CD4-positive, alpha-beta T cell treated with Interleukin-4 for 1 hour (primary cell): ENCODE measurements at places on chromosomes 1 and 21.

DNA sequence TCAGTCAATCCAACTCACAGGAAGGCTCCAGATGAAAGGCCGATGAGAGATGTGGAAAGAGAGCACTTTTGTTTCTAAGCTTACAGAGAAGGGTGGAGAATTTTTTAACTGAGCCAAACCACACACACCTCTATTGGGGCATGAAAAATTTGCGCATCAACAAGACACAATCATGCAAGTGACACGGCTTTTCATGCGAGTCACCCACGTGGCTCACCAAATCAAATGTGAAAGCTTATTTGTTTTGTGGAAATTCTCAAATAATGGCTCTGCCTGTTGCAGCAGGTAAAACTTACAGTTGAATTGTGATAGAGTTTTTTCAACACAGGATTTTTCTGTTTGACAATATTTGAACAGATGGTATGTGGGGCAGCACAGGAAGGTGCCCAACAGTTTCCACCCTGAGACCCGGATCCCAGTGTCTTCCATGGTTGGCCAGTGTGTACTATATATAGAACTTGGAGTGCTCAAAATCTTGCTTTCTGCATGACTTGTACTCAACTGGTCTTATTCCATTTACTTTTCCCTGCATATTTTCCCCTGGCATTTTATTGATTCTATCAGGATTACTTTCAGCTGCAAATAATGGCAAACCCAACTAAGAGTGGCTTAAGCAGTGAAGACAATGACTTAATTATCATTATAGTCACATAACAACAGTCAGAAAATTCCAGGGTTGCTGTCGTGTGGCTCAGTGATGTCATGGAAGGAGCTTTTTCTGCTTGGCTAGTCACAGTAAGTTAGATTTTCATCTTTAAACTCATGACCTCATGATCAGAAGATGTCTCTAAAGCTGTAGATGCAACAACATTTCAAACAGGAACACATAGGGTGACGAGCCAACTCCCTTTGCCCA is 90.6 kb upstream of the SIM2 start:
- no peak for DNase-seq

DNA sequence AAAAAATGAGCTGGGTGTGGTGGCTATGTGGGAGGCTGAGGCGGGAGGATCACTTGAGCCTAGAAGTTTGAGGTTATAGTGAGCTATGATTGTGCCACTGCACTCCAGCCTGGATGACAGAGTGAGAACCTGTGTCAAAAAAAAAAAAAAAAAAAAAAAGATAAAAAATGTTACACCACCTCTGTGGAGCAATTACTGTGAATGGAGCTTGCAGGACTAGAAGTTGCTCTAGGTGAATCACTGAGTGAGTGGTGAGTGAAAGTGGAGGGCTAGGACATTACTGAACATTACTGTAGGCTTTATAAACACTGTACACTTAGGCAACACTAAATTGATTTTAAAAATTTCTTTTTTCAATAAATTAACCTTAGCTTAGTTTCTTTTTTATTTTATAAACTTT is 21.9 kb downstream of the TLCD4 start:
- no peak for DNase-seq

GRCh38 chr1:46380508-46380907 is 13.6 kb upstream of the FAAH start:
- DNase-seq: no peak

DNA sequence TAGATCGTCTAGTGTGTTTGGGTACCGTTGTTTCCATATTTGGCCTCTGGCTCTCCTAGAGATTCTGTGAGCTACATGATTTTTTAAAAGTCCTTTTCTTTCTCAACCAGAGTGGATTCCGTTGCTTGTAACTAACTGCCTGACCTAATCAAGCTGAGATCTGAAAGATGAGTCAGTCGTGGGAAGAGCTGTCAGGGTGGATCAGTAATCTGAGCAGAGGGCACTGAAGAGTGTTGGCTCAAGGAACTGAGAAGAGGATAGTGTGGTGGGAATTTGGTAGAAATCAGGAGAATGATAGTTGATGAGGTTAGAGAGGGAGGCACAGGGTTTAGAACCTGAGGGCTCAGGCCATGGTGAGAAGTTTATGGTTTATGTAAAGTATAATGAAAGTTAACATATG is 52.2 kb downstream of the TRAF5 start:
- no peak for DNase-seq

DNA sequence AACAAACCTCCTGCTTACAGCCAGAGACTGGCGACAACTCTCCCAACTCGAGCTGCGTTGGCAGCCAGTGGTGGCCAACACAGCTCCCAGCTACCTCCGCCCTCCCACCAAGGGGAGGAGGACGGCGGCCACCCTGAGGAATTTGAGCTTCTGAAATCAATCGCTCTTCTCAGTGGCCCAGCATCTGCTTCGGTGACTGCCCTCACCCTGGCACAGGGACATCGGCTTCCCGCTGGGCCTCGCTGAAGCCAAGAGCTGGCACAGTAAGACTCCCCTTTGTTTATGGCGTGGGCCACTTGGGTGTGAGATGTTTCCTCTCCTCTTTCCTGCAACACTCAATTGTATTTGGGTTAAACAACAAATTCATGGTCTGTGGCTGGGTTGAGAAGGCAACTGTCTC is 136.2 kb downstream of the ZBTB18 start:
- DNase-seq: no peak

GRCh38 chr1:42380586-42381279 is at the start of gene RIMKLA:
Gene RIMKLA (plus strand): TSS chr1:42380792. CDS start chr1:42380935, 143 bp downstream.
- DNase-seq: peak; percentile 29

- DNase-seq: no peak
These were observed 909.4 kb downstream of the ADGRL2 start for GRCh38 chr1:82710091-82710490.

- DNase-seq: no peak
These were observed 20.1 kb downstream of the SIM2 start for GRCh38 chr21:36718951-36719501.

GRCh38 chr1:59999006-59999405 is 72.4 kb upstream of the CYP2J2 start:
- no peak for DNase-seq

DNA sequence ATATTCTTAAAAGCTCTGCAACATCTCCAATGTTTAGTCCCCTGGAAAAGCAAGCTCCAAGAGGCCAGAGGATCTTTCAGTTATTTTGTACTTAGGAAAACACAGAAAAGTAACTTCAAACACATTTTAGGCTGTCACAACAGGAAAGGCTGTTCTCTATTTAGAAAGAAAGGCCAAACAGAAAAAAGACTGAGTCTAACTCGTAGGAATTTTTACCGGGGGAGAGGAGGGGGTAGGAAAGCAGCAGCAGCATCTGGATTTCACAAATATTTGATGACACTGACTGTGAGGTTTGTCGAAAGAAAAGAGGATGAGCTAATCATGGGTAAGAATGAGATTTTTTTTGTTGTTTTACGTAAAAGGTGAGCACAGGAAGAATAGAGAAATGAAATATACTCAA is 107.1 kb downstream of the EIF4G3 start:
- DNase-seq: no peak

DNA sequence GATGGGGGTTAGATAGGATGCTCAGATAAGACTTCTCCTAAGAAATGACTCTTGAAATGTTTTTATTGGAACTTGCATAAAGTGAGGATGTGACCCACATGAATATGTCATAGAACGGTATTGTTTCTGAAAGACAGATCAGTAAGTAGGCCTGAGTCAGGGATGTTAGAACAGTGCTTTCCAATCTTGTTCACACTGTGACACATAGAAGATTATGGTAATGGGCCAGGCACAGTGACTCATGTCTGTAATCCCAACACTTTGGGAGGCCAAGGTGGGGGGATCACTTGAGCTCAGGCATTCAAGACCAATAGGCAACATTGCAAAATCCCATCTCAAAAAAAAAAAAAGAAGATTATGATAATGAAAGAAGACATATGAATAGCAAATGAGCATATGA is 32.9 kb downstream of the FMO4 start:
- no peak for DNase-seq

DNA sequence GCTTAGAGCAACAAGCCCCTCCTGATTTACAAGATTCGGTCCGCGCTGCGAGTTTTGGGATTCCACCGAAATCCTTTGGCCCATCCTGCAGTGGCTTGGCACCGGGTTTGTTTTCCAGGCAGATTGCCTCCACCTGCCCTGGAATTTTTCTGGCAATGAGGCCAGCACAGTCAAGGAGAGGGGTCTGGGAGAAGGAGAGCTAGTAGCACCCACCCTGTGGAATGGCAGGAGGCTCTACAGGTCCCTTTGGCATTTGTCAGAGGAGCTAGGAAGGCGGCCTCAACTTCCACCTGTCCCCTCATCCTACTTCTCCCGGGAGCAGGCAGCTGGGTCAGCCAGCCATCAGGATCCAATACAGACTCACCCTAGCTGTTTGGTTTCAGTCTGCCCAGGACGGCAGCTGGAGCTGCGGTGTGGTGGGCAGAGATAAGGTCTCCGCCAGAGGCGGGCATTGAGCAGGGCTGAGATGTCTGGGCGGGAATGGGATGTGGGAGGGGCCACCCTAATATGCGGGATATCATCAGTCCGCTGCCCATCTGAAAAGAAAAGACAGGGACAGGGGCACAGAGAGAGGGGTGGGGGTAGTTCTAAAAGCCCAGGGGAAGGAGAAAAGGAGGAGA is 37.8 kb upstream of the PRELP start:
- DNase-seq: no peak
